ENCODE measurements at places on chromosomes 5 and 9.

DNA sequence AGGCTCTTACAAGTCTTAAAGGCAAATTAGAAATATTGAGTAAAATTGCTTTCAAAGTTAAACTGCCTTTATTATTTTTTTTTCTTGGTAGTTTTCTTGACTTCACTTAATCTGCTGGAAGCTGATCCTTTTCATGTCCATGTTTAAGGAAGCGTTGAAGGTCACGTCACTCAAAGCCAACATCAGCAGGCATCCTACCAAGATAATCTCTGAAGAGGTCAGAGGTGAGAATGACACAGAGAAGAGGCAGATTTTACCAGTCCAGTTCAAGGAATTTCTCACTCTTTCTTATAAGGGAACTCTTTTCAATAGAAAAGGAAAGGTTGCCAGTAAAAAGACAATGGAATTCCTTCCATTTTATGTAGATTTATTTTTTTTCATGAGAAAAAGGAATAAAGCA lies 259.8 kb downstream of the ANXA1 start:
- no peak for DNase-seq

- no peak for DNase-seq
Observed at GRCh38 chr5:133996683-133997252, 8.0 kb downstream of the VDAC1 start.

GRCh38 chr5:158212917-158213316 lies 354.0 kb upstream of the CLINT1 start:
- no peak for DNase-seq

- no peak for DNase-seq
Observed at GRCh38 chr9:75672478-75672877, 218.0 kb upstream of the PCSK5 start.

DNA sequence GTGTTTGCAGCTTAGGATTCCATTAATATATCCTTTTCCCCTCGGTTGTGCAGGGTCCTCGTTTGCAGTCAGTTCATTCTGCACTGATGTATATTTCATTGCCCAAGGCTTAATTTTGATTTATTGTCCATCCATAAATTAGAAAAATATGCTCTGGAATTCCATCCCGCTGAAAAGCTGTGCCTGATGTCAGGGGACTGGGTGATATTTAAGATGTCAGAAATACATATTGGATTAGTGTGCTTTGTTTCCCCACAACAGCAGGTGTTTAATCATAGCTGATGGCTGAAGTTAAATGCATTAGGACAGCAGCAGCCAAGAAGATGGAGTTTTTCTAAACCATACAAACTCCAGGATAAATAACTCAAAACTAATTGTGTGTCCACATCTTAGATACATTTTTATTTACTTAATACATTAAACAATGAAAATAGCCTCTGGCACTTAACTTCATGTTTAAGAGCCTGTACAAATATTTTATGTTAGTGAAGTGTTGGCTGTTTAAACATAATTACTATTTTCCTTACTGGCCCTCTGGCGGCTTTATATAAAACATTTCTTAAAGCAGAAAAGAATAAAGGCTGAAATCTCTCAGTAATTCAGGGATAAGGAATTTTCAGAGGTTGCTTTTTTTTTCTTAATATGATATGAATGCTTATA lies 170.4 kb upstream of the TBCA start:
- no peak for DNase-seq

GRCh38 chr5:60843936-60844905 lies at the start of gene ELOVL7:
Gene ELOVL7, minus strand, starts transcription at chr5:60844269. Its CDS starts 56,872 bp downstream, at chr5:60787397.
- peak; percentile 92 for DNase-seq

DNA sequence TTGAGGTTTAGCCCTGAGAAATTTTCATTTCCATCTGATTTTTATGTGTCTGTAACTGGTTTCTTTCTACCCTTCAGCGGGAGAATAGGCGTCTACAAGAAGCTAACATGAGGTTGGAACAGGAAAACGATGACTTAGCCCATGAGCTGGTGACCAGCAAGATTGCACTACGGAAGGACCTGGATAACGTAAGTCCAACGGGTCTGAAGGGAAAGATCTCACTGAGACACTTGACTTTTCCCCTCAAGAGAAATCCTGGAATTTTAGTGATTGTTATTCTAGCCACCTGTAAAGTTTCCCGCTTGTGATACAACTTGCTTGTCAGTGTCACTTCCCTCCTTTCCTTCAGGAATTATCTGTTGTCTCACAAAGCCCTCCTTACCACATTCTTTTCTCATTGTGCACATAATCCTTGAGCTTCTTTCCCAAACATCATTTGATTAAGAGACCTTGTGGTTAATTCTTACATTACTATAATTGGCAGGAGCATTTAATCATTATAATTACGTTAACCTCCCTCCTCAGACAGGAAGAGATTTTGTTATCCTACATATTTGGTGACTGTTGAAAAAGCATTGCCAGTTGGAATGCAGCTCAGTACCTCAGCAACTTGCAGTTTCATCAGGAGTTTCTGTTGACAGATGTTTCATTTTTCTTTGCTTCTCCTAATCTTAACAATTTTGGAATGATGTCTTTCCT lies 56.9 kb downstream of the GPR21 start:
- DNase-seq: no peak

DNA sequence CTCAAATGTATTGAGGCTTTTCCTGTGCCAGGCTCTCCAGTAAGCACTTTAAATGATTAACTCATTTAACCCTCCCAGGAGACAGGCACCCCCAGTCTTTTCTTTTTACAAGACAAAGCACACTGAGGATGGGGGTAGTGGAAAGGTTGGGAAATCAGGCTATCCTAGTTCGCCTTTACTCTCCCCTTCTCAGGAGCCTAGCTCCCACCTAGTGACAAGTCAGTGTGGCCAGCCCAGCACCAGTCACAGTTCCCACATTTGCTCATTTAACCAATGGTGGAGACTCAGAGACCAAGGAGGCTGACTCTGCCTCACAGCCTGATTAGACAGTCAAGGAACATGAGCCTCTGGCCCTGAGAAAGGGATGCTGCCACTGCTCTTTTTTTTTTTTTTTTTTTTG lies 3.5 kb downstream of the ALDH7A1 start:
- no peak for DNase-seq

- no peak for DNase-seq
Observed at GRCh38 chr5:172959824-172960799, 888 bp downstream of the RPL26L1 start.

- DNase-seq: no peak
Observed at GRCh38 chr5:151338734-151339133, 8.6 kb downstream of the SLC36A2 start.

DNA sequence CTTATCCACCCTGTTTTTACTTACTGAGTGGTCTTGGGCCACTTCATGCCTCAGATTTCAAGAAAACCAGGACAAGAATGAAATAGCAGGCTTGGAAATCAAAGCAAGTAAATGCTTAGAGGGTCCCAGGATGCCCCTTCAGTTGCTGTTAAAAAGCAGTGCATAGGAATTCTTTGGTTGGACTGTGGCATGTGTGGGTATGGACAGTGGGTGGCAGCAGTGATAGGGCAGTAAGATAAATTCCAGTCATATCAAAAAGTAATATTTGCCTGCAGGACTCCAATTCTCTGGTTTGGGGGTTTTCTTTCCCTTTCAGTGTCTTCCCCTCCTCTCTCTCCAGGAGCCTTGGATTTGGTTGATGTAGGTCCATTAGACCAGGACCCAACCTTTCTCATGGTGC lies 306.7 kb upstream of the CLINT1 start:
- no peak for DNase-seq

DNA sequence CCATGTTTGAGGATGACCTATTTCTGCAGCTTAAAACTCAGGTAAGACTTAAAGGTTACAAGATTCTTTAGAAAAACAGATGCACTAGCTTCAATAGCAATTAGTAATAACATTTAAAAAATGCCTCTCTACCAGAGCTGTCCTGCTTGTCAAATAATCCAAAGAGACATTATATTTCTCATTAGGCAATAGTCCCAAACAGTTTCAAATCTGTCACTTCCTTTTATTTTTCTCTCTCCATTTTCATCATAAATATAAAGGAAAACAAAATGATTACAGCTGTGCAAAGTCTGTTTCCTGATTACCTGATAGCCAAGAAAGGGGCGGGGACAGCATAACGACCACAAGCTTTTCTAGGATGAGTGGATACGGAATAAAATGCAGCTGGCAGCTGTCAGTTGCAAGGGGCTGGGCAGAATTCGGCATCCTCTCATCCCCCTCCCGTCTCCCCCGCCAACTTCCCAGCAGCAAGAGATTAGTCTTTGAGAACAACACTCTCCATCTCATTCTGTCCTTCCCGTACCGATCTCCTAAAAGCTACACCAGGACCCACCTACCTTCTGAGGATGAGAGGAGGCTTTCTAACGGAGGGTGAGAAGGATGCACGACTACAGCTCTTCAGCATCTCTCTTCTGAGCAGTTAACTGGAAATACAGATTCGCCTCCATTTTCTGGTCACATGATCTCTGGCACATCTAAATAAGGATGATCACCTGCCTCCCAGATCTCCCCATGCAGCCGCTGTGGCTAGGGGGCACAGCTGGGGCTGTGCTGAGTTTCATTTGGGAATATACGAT lies 72.5 kb upstream of the PCA3 start:
- DNase-seq: no peak

GRCh38 chr9:75238311-75238976 lies 150.1 kb downstream of the OSTF1 start:
- peak; percentile 75 for DNase-seq

DNA sequence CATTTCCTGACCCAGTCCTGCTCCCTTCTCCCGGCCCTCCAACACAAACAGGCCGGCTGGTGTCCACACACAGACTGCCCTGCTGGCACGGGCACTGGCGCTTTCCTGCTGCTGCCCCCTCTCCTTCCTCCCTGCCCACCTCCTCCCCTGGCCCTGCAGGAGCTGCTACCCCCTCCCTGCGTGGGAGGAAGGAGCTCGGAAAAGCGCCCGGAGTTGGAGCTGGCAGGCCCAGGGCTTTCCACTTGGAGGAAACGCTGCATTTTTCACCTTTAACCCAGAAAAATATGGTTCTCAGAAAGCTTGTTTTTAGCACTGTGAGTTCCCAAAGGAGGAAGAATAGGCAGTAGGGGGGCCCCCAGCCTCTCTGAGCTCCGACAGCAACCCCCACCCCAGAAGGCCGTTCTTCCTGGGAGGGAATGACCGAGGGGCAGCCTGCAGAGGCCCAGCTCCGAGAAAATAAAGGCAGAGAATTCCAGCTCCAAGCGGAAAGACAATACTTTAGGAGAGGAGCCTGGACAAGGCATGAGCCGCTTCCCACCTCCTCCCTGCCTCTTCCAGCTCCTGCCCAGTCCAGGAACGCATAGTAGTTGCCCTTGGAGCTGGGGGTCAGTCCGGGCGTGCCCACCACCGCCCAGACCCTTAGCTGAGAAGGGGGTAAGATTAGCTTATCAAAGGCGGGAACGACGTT lies 88.9 kb downstream of the LIFR start:
- DNase-seq: no peak

DNA sequence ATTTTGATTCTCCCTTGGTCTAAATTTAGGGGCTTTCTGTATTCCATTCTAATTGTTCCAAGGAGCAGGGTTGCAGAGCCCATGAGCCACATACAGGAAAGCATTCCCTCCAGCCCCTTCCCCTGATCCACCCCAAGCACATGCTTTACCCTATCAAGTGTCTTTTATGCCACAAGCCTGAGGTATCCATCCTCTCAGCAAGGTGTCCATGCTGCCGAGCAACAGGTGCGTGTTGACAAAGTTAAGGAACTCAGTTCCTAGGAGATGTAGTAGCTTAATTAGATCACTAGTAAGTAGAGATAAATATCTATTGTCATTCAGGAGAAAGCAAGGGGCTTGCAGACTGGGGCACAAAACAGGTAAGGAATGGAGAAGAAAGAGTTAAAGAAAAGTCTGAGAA lies 57.8 kb downstream of the FEM1C start:
- DNase-seq: no peak

GRCh38 chr5:63923914-63924313 lies 38.3 kb downstream of the HTR1A start:
- DNase-seq: no peak

GRCh38 chr5:79564798-79565279 lies 47.4 kb upstream of the TENT2 start:
- no peak for DNase-seq

- no peak for DNase-seq
Observed at GRCh38 chr9:2153630-2154217, 138.6 kb downstream of the SMARCA2 start.

Data from islet precursor cell (in vitro differentiated cells).